ENCODE measurements at places on chromosomes 4 and X.

DNA sequence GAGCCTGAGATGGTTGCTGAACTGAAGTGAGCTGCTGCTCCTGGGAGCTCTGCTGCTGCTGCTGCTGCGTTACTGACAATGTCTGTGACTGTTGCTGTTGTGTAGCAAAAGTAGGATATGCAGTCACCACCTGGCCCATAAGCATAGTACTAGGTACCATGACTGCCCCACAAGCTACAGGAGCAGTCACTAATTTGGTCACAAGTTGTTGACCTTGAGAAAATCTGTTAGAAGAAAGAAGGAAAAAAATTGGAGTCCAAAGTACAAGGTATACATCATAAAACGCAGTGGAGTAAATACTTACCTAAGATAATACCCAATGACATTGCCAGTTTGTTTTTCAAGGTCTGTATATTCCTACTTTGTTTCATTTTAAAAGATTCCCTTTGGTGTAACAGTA, 42.6 kb downstream of the TMEM165 start:
- DNase-seq: no peak

DNA sequence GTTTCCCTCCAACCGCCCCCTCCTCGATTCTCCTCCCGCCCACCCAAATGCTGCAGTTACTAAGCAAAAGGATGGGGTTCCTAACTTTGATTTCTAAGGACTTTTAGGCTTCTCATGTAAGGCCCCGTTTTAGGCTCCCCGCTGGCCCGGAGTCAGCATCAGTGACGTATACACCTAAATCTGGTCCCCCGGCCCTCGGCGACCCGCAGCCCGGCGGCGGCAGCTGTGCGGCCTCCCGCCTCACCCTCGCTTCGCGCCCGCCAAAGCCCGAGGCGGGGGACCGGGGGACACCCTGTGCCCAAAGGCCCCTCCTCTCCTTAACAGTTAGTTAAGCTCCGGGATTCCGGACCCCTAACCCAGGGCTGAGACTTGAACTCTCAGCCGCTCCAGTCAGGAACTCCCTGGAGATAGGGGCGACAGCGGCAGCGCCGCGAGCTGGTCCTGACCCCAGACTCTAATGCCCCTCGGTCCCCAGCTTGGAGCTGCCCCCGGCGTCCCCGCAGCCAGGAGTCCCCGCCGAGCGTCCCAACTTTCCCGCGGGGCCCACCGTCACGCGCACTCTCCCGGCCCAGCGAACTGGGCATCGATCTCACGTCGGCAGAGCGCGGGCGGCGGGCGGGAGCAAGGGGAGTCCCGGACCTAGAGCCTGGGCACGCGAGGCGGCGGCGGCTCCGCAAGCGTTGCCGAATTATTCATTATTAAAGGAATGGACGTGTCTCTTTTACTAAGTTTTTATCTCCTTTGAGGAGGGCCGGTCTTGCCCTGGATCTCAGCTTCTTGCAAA, 1.5 kb upstream of the NR3C2 start:
- DNase-seq: no peak

DNA sequence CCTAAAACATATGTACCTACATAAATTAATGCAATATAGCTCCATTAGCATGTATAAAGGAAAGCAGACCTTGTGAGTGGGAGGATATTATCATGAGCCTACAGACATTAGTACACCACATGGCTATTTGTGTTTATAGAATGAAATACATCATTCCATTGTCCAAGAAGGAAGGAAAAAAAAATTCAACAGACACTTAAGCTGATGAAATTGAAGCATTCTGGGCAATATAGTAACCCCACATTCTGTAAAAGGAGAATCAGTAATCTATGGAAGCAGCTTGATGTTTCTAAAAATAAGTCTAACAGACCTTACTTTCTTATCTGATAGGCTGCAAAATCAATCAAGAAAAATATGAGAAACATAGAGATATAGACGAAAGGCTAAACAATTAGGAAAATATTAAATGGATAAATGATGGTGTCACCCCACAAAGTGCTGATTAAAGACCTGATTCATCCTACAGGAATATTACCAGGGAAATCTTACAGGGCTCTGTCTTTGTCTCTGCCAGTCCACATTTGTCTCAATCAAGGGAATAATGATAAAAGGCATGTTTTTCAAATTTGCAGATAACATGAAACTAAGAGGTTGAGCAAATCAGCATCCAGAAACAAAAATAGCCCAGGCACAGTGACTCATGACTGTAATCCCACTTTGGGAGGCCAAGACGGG, 76.8 kb downstream of the COMMD8 start:
- DNase-seq: no peak

GRCh38 chr4:89572224-89572858, 264.6 kb downstream of the SNCA start:
- DNase-seq: no peak

DNA sequence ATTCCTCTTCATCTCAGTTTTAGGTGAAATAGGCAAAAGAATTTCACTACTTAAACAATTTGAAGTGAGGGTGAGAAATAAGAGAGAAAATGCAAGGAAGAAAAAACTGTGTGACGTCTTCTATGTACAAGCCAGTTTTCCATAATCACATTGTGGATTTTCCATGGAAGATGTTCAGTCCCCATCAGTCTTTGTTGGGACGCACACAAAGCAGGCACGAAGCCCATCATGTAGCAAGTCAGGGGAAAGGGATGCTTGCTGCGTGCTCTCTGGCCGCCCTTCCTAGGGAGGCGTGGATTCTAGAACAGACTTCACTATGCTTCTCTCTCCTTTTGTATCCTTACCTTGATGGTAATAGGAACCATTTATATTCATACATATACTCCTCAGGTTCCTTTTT, 54.7 kb downstream of the RBPJ start:
- no peak for DNase-seq

DNA sequence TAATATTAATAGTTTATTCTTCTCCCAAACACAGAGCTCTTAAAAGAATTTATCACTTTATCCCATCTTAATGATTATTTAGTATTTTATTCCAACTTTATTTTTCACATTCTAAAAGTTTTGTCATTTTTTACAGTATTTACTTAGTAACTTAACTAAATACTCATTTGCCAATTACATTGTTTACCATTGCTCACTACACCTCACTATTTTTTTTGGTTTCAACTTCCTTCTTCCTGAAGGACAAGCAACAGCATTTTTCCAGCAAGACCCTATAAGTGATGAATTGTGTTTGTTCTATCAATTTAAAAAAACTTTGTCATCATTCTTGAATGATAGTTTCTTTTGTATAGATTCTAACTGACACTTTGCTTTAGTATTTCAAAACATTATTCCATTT, 19.4 kb upstream of the SRD5A3 start:
- no peak for DNase-seq

DNA sequence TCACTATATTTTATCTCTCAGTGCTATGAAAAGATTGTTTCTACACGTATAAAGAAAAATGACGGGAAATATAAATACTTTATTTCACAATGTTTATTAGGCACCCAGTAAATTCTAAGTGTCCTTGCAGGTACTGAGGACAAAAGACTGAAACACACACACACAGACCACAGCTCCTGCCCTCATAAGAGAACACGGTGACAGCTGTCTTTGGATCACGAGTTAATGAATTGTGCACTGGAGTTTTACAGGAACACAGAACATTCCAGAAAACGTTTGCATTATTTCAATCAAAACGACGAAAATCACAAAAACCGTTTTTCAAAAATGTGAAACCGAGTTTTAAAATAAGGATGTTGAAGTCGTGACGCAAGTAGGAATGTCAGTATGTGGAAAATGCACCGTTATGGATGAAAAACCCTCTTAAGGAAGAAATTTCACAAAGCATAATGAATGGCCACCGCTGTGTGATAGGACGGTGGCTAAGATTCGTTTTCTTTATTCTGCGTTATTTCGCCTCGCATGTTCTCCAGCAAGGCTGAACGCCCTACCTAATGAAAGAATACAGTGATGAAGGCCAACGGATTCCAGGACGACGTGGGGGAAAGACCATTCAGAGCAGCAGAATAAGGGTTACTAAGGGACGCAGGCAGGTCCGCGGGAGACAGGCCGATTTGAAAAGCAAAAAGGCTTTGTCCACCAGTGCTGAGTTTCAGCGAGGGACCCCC, 24.2 kb downstream of the FAM156A start:
- DNase-seq: no peak

GRCh38 chr4:142475663-142476062, 370.4 kb downstream of the INPP4B start:
- DNase-seq: no peak

DNA sequence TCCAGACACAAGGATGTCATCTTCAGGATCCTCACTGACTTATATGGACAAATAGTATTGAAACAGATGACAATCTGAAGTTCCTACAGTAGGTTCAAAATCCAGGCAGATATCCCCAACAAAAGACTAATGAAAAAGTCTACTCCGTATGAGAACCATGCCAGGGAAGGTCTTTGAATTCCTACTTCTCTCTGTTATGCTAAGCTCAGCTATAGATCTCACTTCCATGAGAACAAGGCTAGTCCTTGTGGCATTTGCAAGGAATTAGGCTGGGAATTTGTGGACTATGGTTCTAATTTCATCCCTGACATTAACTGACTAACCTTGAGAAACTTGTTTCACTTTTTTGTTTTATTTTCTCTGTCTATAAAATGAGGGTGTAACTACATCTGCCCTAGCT, 229.8 kb downstream of the IL1RAPL2 start:
- no peak for DNase-seq

DNA sequence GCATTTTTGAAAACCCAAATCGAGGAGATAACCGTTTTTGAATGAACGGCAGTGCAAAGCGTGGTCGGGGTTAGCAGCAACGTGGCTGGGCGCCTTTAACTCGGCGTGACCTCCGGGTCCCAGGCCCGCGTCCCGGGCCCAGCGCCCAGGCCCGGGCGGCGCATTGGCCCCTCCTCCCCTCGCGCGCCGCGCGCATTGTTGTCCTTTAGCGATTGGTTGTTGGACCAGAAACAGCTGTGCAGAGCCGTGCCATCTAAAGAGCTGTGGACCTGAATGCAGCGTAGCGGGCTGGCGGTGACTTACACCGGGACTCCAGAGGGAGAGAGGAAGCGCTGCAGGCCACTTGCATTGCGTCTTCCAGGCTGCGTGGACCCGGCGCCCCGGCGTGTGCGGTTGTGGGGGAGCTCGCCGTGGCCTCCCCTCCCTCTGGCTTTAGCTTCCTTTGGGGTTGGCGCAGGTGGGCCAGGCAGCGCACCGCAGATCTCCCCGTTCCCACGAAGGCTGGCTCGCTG, at the start of gene STOX2:
TSS of gene STOX2 (plus strand) at position 227 of the 512 bp plus-strand sequence. CDS start 1,484 bp downstream, outside the sequence.
- peak; percentile 50 for DNase-seq

- DNase-seq: no peak
Observed at GRCh38 chrX:69362856-69363255, 141.3 kb upstream of the NALF2 start.

GRCh38 chrX:152343306-152343705, 107.8 kb downstream of the GABRA3 start:
- no peak for DNase-seq

GRCh38 chr4:85806334-85806733, 331.4 kb downstream of the ARHGAP24 start:
- no peak for DNase-seq

- peak; percentile 61 for DNase-seq
Observed at GRCh38 chr4:177250056-177250696, 59.5 kb upstream of the NEIL3 start.

- no peak for DNase-seq
Observed at GRCh38 chrX:136325377-136325776, 24.6 kb downstream of the ADGRG4 start.

DNA sequence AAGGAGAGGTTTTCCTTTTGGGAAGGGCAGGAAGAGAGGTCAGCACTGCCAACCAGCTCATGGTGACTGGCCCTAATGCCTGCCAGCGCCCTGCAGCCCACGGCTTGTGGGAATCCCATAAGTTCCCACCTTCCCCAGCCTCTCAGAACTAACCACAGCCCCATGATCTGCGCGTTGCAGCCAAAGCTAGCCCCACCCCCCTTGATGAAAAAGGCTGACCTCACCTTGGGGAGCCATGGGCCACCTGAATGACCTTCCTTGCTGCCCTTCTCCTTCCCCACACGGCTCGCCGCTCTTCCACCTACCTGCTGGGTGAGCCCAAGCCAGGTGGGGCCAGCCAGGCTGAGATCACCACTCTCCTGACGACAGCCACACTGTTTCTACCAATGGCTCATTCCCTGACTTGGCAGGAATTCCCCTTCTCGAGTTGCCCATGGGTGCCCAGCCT, 3.9 kb upstream of the ELF4 start:
- DNase-seq: no peak

GRCh38 chrX:127037159-127037558, 217.6 kb downstream of the PRR32 start:
- no peak for DNase-seq

DNA sequence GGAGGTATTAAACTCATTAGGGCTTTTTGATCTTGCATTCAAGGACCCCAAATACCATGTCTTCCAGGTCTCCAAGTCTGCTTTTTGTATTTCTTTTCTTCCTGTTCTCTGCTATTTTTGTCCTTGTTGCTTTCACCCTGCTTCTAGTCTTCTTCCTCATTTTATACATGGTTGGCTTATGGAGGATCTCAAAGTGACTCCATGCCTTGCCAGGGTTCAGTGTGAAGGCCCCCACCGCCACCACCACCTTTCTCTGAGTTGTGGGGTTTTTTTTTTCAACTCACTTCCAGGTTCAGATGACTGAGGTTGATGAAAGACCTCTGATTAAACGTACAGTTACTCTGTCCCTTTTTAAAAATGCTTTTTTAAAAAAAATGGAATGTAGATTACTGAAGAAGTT, 96.3 kb downstream of the MAML3 start:
- DNase-seq: no peak

DNA sequence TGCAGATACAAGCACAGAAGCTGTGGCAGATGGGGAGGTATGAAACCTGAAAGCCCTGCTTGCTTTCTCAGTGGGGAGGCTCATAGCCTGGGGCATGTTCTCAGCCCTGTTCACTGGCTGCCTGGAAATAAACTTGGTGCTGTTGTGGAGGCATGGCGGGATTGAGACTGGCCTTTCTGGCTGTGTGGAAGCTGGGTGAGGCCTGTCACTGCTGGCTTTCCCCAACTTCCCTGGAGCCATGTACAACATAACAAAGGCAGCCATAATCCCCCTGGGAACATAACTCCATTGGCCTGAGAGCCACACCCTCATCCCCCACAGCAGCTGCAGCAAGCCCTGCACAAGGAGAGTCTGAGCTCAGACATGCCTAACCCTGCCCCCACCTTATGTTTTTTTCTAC, 237.7 kb upstream of the TLL1 start:
- no peak for DNase-seq

DNA sequence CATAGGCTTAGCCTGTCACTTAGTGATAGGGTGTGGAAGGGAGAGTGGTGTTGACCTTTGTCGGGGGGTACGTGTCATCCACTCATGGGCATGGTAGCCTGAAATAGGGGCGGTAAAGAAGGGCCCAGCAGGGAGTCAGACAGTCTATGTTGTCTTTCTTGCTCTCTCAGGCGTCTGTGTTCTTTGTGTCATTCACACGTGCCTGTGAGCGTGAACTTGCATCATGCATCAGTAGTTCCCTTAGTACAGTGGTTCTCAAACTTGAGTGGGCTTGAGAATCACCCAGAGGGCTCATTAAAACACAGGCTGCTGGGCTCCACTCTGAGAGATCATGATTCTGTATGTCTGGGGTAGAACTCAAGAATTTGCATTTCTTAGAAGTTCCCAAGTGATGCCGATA, 450.9 kb upstream of the FTHL17 start:
- DNase-seq: no peak
